Skeletal muscle cell (primary cell): ENCODE measurements at places on chromosomes 2 and 18.

DNA sequence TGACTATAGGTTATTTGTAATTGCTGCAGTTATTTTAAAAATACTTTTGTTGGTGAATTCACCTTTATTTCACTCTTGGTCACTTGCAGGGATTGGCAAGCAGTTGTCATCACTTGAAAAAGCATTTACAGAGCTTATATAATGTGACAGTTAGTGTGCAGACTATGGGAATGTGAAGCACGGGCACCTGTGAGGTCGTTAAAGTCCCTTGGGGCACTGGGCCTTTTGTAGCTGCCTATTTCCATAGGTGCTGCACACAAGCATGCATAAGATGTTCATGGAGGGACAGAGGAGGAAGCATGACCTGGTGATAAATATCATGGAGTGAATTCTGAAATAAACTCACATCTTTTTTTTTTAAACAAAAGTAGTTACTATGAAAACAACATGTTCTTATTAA, 124.6 kb downstream of the ATP9B start:
- no peak for DNase-seq

GRCh38 chr2:215436705-215437565, 1.1 kb upstream of the FN1 start:
- DNase-seq: no peak

- peak; percentile 81 for DNase-seq
Observed at GRCh38 chr2:238285653-238286082, 2.7 kb downstream of the PER2 start.

DNA sequence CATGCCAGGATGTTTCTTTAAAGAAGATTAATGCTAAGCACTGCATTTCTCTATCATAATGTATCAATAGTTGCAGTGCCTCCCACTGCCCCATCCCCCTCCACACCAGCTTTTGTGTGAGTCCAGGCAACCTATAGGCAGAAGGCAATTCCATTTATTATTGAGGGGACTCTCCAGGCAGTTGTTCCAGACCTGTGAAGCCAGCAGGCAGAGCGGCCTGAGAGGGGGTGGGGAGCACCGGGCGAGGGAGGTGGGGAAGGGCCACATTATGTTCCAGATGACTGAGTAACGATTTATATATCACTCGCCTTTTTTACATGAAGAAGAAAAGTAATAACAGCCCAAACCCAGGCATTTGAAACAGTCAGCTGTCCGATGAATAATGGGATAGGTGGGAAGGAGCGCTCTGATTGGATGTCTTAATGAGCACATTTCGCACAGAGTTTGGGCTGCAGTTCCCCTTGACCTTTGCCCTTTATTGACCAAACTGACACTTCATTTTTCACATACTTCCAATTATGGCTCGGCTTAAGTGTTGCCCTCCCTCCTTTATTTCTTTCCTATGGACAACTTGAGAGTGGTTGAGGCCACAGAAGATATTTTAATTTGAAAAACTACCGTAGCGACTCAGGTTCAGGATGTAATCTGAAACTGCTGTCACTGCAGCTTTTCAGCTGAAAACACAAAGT, 34.4 kb downstream of the MEIS1 start:
- no peak for DNase-seq

- peak; percentile 61 for DNase-seq
Observed at GRCh38 chr2:118186110-118186857, 98.0 kb downstream of the INSIG2 start.

DNA sequence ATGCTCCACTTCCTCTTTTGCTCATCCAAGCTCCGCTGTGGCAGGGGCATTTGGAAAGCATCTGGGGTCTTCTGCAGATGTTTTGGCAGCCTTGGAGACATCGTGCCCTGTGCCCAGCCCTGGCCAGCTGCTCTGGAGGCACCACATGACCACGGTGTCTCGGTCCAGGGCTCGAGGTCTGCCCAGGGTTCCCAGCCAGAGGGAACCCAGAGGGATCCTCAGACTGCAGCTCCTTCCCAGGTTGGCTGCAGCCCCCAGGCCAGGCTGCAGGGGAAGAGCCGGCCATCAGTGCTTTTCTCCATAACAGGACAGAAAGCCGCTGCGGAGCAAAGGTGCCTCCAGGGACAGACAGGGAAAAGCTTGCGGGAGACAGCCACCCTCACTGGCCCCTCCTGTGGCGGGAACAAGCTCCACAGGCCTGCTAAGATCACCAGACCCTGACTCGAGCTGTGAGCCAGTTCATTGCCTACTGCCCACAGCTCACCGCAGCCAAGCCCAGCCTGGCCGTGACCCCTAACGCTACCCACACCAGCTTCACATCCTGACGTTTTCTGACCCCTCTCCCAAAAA, 74.7 kb downstream of the SMAD7 start:
- DNase-seq: no peak

GRCh38 chr2:209636076-209636475, 135.6 kb upstream of the UNC80 start:
- no peak for DNase-seq

DNA sequence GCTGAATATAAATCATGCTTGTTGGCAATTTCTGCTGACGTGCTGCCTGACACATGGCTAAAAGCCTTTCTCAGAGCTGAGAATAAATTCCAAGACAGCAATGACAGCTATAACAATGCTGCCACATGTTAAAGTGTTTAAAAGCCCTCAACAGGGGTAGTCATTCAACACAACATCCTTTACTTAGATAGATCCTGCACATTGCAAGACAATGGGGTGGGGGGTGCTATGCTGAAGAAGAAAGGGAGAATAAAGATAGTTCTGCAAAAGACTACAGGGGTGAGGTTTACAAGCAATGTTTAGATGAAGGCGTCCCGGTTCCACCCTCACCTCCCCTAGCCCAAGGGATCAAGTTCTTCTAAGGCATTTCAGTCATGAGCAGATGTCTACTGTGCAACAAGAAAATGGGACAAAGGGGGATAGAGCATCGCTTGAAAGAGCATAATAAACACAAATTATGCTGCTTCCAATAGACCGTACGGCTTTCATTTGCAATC, 291.0 kb upstream of the ACVR2A start:
- DNase-seq: no peak

- DNase-seq: peak; percentile 93
Observed at GRCh38 chr2:18976168-18976961, 382.1 kb downstream of the OSR1 start.
